ENCODE measurements at places on chromosomes 11 and 22.

GRCh38 chr22:30250039-30250565, 3.5 kb upstream of the LIF start:
- no peak for DNase-seq

DNA sequence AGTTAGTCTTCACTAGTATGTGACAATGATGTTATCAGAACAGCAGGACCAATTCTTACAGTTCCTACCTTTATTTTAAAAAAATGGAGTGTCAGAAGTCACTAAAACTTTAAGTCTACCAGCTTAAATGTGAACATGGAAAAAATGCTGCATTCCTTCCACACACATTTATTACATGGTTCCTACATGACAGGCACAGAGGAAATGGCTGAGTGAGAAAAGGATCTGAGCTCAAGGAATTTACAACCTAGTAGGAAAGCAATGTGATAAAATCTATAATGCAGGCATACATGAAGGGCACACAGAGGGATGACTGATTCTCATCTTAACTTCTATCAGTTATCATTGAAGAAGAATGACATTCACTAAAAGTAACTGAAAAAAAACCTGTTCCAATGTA, 23.0 kb downstream of the CLDN25 start:
- DNase-seq: no peak

DNA sequence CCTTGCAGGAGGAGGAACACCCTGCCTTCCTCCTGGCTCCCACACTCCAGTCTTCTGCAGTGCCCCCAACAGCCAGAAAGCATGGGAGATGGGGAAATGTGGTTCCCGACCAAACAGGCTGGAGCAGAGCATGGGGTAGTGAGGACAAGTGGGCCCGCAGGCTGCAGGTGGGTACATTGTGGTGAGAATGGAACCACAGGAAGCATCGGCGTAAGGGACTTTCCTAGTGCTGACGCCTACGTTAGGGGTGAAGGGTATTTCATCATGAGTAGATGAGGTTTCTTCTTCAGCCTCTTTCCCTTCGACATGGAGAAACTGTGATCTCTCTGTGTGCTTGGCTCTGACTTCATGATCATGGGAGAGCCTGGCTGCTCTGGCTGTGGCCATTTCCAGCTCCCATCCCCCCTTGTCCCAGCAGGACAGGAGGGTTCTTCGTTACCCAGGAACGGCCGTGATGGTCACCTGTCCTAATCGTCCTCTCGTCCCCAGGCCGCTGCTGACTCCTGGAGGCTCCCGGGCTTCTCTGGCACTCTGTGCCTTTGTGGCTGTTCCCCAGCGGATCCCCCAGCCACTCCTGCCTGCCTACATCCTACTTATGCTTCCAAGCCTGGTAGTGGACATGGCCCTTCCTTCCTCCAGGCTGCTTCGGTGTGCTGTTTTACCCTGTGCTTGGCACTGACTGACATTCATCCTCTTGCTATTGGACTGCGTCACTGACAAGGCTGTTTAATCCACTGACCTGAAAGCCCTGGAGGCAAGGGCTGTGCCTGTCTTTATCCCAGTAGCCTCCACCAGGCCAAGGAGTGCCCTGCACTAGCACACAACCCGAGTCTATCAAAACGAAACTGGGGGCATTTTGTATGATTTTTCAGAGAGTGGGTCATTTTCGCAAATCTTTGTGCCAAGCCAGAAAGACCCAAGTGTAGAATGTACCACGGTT, 65.2 kb upstream of the CECR2 start:
- no peak for DNase-seq

- DNase-seq: no peak
Observed at GRCh38 chr11:130815956-130816355, 100.3 kb downstream of the SNX19 start.

GRCh38 chr11:119482521-119483011, 59.6 kb upstream of the THY1 start:
- no peak for DNase-seq

DNA sequence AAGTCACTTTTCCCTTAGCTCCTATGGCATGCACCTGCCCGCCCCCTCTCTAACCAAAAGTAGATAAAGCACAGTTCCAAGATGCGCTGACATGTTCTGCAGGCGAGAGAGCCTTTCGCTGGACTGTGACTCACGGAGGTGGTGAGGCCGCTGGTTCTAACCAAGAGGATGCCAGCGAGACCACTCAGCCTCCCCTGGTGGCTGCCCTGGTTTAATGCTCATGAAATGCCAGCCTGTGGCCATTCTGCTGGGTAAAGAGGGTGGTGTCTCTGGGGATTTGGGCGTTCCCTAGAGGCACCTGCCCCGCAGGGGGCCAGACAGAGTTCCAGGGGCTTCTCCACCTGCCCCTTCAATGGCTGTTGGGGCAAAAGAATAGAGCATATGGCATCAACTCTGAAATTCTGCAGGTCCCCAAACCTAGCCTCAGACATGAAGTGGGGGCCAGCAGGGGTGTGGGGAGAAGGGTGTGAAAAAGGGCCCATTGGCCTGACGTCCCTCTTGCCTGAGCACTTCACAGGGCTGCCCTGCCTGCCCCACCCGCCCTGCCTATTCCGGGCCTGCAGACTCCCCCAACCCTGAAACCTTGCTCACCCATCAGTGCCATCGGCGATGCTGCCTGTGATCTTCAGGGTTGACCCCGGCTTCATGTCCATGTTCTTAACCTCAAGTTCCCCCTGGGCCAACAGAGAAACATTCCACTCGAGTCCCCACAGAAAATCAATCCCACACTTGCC, 8.5 kb downstream of the LGALS2 start:
- no peak for DNase-seq

- no peak for DNase-seq
Observed at GRCh38 chr11:4454021-4454420, 4.9 kb downstream of the OR52K2 start.

- DNase-seq: no peak
Observed at GRCh38 chr22:46712288-46712687, 25.8 kb downstream of the CERK start.
